ENCODE measurements at places on chromosomes 12 and 14.

DNA sequence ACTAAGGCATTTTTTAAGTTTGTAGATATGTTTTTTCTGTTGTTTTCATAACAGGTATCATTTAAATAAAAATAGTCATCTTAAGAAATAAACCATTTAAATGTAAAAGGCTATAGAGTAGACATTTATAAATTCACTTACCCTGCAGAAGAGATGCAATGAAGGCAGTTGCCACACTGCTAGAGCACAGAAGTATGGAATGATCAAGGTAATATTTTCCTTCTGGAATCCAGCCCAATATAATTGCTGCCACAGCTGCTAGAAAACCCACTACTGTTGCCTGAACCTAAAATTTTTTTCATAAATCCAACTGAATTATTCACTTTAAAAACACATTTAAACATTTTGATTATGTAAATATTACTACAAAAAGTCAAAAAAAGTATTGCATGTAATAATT, 69.2 kb downstream of the SLC41A2 start:
- no peak for DNase-seq

GRCh38 chr12:46832130-46832704, 6.4 kb upstream of the SLC38A4 start:
- DNase-seq: no peak

DNA sequence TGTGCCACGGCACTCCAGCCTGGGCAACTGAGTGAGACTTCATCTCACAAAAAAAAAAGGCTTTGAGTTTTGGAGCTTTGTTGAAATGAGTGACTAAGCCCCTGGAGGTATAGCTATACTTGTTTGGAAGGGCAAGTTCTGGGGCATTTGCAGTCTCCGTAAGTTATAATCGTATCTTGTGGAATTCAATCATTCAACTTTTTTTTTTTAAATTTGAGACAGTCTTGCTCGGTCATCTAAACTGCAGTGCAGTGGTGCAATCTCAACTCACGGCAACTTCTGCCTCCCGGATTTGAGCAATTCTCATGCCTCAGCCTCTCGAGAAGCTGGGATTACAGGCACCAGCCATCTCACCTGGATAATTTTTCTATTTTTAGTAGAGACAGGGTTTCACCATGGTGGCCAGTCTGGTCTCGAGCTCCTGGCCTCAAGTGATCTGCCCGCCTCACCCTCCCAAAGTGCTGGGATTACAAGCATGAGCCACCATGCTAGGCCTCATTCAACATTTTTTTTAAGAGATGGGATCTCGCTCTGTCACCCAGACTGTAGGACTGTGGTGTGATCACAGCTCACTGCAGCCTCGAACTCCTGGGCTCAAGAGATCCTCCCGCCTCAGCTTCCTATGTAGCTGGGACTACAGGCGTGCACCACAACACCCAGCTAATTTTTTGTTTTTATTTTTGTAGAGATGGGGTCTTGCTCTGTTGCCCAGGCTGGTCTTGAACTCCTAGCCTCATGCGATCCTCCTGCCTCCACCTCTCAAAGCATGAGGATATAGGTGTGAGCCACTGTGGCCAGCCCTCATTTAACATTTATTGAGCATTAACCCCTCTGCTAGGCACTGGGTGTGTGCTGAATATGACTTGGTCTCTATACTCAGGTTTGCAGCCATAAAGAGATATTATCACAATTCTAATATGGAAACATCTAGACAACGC, 133.7 kb upstream of the MAP1LC3B2 start:
- no peak for DNase-seq

- no peak for DNase-seq
Measured at GRCh38 chr12:66916189-66916588, 237.3 kb upstream of the GRIP1 start.

DNA sequence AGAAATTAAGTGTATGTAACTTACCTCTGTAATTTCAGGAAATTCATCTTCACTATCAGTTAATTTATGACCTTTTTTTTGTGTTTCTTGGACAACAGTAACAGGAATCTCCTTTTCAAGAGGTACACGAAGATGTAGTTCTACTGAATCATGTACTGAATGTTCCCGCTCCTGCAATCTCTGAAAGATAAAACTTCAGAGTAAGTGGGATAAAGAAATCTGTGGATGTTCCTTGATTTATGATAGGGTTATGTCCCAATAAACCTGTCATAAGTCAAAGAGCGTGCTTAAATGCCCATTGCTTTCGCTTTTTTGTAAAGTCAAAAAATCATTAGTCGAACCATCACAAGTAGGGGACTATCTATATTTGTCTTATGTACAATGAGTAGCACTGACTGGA, 40.8 kb downstream of the SENP1 start:
- DNase-seq: no peak

GRCh38 chr12:65881348-65881961, 57.2 kb downstream of the HMGA2 start:
- no peak for DNase-seq

GRCh38 chr14:70245026-70245425, 56.3 kb upstream of the SLC8A3 start:
- no peak for DNase-seq

- no peak for DNase-seq
Measured at GRCh38 chr12:46386877-46387629, 14.5 kb upstream of the SLC38A2 start.

DNA sequence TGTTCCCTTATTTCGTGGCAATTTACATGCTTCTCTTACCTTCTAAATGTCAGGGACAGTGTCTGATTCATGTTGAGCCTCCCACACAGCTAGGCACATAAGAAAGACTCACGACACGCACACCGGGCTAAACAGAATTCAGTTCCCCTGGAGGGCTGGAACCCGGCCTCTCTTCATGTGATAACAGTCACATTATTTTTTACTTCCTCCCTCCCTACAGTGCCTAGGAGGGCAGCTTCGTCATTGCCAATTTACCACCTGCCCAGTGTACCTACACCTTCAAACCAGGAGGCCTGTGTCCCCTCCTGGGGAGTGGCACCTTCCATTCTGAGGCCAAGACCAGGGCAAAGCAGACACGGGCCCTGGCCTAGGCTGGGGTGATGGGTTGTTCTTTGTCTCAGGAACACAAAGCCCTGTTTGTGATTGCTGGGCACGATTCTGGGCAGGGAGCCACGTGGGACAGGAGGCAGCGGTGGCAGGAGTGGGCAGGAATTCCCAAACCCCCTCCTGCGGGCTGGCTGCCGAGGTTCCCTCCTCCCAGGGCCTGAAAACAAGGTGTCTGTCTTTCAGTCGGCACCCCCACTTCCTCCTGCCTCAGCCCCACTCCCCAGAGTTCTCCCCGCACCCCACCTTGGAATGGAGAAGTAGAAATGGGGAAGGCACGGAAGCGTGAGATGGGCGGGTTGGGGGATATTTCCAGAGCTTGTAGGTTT, 6.8 kb upstream of the RASAL1 start:
- no peak for DNase-seq

DNA sequence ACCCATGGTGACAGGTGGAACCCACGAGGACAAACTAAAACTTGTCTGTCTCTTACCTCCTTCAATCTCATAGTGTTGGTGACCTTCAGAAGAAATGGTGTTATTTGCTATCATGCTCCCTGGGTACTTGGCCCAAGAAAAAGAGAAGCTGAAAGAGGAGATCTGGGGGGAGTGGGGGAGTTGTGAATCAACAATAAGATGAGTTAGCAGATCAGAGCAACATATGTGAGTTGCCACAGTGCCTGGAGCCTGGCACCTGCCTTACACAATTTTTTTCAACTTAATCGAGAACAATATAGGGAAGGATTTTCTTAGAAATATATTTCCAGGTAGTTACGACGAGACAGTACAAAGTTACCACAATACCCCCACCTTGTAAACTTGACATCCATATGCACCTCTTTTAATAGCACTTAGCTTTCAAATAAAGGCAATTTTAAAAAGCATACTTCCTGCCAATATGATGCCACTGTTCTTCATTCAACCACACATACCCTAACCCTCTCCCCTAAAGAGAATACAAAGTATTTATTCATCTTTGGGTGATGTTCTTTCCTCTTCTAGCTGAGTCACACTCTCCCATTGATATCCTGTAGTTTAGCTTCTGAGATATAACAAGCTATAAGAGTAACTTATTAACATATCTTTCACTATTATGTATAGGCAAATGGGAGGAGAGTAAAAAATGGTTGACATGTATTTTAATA, 424.1 kb upstream of the OR4E1 start:
- no peak for DNase-seq

DNA sequence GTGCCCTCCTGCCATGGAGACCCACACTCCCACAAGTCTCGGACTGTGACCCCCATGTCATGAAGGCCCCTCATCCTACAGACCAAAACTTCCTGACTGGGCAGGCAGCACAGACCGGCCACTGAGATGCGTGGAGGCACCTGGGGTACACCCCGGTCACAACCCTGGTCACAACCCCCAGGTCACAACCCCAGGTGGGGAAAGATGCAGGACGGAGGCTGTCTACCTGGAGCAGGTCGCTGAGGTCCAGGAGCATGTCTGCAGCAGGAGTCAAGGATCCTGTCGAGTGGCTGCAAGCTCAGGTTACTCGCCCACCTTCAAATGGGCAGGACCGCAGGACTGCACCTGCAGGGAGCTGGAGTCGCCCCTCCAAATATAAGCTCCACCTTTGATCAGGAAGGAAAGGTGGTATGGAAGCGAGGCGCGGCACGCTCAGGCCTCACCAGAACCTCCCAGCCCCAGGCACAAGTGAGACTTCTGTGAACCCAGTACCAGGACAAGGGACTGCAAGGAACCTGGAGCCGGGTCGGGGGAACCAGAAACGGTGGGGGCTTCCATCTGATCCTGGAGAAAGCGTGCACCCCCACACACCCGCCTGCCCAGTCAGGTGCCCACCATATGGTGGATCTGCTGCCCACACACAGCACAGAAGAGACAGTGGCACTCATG, 8.1 kb downstream of the BTBD6 start:
- DNase-seq: no peak

GRCh38 chr14:58107947-58108552, 44.0 kb downstream of the ARMH4 start:
- peak; percentile 3 for DNase-seq

- no peak for DNase-seq
Measured at GRCh38 chr14:24281636-24282035, 10.2 kb upstream of the RABGGTA start.

DNA sequence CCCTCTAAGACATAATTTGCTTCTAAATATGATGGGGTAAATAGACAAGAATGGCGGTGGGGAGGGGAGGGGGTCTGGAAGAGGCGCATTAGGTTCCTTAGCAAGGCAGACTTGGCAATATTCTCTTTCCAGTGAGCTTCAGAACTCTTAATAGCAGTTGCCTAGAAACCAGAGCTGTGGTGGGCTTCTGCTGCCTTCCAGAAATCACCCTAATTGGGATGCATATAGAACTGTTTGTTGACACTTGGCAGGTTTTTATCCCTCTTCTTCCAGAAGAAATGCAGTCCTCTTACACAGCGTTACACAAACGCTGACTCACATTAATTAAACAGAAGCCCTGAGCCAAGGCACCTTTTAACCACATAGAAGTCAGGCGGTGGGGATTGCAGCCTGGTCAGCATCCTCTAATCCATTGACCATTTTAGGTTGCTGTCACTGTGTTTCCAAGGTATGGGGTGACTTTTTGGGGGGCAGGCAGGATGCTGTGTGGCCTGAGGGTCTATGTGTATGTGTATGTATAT, 114.1 kb downstream of the CCDC60 start:
- DNase-seq: no peak

- no peak for DNase-seq
Measured at GRCh38 chr12:45986641-45987339, 3.6 kb downstream of the SCAF11 start.

DNA sequence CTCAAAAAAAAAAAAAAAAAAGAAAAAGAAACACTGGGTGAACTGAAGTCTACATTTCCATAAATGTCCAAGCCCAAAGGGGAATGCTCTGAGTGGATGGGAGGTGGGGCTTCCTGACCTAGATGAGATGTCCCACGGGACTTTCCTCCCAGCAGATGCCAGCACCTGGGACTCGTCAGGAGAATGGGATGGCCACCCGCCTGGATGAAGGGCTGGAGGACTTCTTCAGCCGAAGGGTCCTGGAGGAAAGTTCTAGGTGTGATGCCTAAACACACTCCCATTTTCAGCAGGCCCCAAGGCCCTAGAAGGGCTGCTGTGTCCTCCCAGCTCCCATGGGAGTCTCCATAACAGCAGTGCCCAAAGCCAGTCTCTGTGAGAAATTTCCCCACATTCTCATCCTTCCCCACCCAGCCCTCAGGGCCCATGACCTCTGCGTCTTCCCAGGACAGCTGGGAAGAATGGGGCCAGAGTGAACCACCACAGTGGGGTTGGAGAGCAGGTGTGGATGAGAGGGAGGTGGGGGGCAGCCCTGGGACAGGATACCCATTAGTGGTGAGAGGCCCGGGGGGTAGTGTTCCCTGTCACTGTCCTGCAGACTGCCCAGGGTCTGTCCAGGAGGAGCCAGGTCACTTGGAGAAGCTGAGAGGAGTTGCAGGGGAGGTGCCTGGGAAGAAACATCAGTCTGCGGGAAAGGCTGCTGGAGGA, 7.1 kb upstream of the CPNE6 start:
- no peak for DNase-seq

- DNase-seq: no peak
Measured at GRCh38 chr12:103928682-103929045, 1.5 kb upstream of the HSP90B1 start.

DNA sequence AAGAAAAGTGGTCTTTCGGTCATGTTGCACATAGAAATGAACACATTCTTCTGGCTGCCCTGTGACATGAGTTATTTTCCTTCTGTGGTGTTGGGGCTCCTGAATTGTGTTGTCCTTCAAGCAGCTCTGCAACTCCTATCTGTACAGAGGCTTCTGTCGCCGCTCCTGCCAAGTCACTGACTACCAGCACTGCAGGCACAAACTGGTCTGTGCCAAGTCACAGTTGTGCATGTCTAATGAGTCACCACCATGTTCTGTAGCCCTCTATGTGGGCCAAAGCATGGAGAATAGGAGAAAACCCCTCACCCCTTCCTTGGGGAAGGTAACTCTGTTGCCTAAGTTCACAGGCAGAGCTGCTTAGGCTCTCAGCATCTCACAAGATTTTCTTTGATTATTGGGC, 283.3 kb downstream of the RPL10L start:
- no peak for DNase-seq

- DNase-seq: no peak
Measured at GRCh38 chr12:4261655-4262054, 11.9 kb upstream of the CCND2 start.

- no peak for DNase-seq
Measured at GRCh38 chr12:99005601-99006000, 360.5 kb downstream of the APAF1 start.

DNA sequence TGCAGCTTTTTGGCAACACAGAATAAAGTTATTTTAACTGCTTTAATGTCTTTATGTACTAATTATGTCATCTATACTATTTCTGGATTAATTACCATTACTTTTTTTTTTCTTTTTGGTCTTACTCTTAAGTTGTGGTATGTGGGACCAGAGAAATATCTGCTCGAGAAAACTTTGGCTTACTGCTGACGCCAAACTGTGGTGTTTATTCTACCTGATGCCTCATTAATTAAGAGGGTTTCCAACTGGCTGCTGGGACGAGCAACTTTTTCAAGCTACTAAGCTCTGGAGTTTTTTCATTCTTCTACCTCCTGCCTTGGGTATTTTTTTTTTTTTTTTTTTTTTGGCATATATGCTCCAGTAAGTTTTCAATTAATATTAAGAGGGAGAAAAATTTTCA, 1257.5 kb downstream of the FSCB start:
- DNase-seq: no peak

GRCh38 chr12:8987163-8987562, 2.2 kb upstream of the KLRG1 start:
- no peak for DNase-seq

All from stimulated activated CD8-positive, alpha-beta memory T cell treated with anti-CD3 and anti-CD28 coated beads, Interleukin-15, amount 100 ng/mL, for 1 hour (primary cell).